Activated T-helper 2 cell treated with anti-CD3 and anti-CD28 coated beads, Interferon-gamma antibody, Interleukin-2, Interleukin-4, amounts not matched to agents 10 μg/mL and 5 μg/mL and 100 μg/mL, durations not matched to agents 14 hours and 24 hours and 36 hours (primary cell): ENCODE measurements at places on chromosomes 7 and 10. TPM values are rescaled to one million over a fixed set of nuclear protein-coding genes. Genes with fewer than 3 reads are reported as not detected.

The FGL2 gene
- total RNA-seq: 1.1 and 1.2 TPM in 2 replicates

The KCNMA1 gene
- 0.14 and 0.21 TPM in 2 replicates for total RNA-seq

The SEMA3C gene
- total RNA-seq: 0.16 TPM in 1 of 2 replicates, not detected in the other

The IFT22 gene
- total RNA-seq: 4.5 and 5.3 TPM in 2 replicates

The CPED1 gene
- total RNA-seq: not detected in 2 replicates

The MEOX2 gene
- not detected in 2 replicates for total RNA-seq

The NPTX2 gene
- total RNA-seq: 0.28 and 0.32 TPM in 2 replicates

The GIMAP7 gene
- total RNA-seq: 22.6 and 24.1 TPM in 2 replicates

The APBB1IP gene
- total RNA-seq: 45.2 and 47.4 TPM in 2 replicates

The TAS2R5 gene
- total RNA-seq: 0.60 and 0.62 TPM in 2 replicates

The DBNL gene
- 131 and 143 TPM in 2 replicates for total RNA-seq
